Activated effector memory CD4-positive, alpha-beta T cell treated with anti-CD3 and anti-CD28 coated beads, Interleukin-2, amount 50 U/mL, for 16 hours (primary cell): ENCODE measurements at places on chromosomes 5 and 9.

DNA sequence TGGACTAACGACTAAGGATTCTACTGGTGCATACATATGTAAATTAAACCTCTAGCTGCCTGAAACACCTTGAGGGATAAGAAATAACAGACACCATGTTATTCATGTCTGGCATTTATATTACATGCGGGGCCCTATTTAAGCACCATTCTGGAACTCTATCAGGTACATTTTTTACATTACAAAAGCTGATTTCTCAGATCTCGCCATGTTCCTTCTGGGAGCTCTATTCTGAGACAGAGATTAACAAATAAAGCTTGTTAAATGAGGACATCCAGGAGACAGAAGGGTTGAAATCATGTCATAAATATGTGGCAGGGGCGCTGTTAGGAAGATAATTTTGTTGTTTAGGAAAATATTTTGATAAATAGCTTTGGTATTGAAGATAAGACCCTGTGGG is 93.4 kb upstream of the SLIT3 start:
- DNase-seq = no peak

DNA sequence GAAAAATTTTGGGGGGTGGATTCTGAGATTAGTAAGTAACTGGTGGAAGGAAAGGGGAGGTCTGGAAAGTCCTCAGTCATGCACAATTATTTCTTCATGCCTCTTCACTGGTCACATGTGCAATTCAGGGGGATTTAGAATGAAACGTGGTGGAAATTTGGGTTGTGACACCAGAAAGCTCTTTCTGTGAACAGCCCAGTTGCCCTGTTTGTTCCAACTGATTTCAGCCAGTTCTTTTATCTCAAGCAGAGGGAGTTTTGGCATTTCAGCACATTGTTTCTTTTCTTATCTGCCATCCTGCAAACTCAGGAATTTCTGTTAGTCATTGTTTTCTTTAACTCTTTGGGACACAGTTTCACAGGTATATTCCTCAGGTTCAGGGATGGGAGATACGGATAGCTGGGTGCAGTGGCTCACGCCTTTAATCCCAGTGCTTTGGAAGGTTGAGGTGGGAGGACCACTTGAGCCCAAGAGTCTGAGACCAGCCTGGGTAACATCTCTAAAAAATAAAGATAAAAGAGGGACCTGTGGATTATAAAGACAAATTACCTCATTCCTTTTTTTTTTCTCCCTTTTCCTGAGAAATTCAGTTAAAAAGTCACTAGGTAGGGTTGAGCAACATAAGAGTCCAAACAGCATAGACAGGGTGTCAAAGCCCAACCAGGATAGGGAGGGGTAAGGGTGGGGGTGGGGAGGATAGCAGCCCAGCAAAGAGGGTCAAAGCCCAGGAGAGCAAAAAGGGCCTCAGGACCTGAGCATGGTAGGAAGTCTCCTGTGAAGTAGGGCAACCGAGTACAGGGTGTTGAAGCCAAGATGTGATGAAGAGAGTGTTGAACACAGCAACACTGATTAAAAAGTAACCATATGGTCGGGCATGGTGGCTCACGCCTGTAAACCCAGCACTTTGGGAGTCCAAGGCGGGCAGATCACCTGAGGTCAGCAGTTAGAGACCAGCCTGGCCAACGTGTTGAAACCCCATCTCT is 5.4 kb upstream of the B4GALT1 start:
- DNase-seq = no peak

DNA sequence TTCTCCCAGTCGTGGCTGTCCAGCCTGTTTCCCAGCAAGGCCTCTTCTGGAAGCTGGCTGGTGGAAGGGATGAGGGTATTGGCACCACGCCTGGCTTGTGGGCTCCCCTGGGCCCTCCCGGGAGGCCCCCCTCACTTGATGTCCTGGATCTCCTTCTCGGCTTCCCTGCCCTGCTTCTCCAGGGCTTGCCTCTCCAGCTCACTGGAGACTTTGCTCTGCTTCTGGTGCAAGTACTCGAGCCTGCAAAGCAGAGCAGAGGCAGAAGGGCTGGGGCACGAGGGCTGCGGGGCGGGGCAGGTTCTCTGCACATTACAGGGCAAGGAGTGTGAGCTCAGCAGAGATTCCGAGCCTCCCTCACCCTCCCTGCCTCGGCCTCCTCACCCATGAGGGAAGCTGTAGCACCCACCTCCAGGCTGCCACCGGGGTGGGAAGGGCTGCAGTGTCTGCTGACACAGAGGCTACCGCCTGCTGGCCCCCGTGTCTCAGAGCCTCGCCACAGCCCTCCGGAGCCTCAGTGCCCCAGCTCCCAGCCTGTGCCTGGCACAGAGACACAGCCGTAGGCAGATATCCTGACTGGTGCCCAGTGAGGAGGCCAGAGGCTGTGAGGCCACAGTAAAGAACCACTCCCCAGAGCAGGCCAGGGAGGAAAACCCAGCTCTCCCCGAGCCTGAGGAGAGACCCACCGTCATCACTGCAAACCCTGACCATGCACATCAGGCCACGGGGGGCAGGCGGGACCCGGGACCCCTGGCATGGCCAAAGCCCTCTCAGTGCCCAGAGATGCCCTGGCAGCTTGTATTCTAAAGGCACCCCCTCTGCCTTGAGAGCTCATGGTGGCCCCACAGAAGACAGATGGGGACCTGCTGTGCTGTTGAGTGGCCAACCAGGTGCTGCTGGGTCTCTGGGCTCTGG is 7.2 kb downstream of the SNAPC4 start:
- DNase-seq = no peak

DNA sequence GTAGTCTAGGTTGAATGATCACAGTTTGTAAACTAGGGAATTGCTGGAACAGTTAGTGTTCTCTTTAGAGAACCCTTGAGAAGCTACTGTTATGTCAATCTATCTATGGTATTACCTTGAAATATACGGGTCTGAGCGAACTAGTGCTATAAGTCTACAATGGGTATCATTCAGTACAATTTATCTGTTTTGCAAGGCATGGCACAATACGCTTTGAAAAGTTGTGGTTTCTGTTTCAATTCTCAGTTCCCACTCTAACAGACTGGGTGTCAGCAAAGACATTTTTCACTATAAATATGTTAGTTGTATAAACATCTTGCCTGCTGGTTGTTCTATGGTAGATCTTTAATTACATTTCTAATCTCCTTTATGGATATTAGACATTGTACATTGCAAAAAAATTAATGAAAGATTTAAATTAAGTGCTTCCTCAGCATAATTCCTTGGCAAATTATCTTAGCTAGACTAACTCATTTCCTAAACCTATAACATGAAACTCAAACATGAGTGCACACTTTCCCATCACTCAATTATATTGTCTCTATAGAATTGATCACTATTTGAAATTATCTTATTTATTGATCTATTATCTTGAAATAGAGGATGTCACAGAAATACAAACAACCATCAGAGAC is 24.9 kb upstream of the SLCO6A1 start:
- no peak for DNase-seq

GRCh38 chr9:81002242-81002641 is 687.1 kb downstream of the TLE1 start:
- no peak for DNase-seq

GRCh38 chr5:156755421-156756087 is 94.5 kb upstream of the PPP1R2B start:
- DNase-seq = no peak

GRCh38 chr9:32863291-32863690 is 80.0 kb downstream of the TMEM215 start:
- DNase-seq = no peak

DNA sequence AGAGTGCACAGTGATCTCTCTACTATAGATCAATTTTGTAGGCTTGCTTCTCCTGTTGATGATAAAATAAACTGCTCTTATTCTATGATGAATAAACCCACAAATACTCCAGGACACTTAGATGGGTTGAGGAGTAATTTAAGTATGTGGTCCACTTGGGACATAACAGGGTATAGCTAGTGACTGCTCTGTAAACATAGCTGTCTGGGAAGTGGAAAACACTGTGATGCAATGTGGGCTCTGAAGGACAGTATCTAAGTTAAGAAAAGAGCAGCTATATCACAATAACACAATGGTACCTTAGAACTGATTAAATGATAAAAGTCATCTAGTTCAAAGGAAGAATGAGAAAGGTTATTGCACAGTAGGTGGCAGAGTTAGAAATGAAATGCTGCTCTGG is 294.3 kb upstream of the HAPLN1 start:
- DNase-seq = no peak

DNA sequence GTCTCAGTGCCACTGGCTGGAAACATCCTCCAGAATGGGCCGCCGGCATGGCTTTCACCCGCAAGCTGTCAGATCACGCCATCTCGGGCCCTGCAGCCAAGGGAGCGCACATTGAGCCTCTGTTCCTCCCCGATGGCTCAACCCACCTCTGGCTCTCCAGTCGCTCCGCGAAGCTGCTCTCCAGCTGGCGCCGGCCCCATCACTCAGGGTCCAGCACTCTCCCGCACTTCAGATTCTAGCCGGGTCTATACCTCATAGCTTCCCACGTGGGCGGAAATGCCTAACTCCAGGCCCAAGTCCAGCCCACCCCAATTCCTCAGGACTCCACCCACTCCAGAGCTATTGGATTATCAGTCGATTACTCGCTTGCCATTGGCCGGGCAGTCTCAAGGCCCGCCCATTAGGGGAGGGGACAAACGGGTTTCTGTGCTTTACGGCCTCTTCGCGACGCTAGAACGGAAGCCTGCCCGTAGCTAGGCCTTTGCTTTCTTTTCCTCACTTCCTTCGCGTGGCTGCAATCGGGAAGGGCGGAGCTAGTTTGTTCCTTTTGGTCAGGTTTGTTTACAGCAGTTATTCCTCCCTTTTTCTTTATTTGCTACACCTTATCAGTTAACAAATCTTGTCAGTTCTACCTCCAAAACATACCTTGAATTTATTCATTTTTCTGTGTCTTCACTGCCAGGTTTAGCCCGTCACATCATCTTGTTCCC is at the start of gene NOL6:
Gene NOL6 (minus strand): TSS at position 282 of the 710 bp plus-strand sequence. CDS start 82 bp downstream, at position 200.
- DNase-seq = peak; percentile 99

DNA sequence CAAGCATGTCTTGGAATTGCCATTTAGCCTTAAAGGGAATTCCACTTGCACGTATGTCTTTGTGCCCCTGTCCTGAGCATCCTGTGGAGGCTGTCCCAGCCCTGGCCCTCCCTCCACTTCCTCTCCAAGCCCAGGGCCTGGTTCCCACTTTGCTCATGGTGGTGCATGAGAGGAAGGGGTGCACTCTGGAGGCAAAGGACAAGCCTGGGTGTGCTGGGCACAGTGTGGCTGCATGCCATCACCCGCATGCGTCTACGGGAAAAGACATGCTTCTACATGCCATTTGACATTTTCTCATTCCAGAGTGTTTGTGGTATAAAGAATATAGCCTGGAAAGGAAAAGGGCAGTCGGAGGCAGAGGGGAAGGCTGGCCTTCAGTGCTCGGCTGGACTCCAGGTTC is 7.2 kb upstream of the IRX2 start:
- no peak for DNase-seq

DNA sequence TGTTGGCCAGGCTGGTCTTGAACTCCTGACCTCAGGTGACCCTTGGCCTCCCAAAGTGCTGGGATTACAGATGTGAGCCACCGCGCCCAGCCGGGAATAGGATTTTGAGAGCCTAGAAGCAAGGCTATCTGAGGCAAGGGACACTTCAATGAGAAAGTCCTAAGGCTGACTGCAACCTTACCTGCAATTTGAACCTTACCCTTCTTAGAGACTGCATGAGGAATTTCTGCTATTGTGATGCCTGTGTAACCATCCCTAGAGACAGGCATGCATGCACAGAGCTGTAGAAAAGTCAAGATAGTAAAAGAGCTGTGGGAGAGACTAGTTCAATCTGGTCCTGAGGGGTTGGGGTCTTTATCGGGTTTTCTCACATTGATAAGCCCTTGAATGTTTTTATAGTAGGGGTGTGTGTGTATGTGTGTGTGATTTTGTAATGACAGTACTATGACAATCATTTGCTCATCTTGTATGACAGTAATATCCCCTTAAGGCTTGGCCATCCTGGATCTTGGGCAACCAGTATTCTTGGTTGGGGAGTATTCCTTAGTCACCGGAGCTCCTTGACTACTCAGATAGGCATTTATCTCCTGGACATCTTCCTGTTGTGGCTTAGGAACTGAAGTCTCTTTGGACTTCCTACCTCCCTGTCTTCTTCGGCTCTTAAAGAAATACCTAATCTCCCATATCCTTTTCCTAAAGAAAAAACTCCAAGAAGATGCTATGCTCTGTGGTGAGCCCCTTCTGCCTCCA is 11.2 kb downstream of the DNAJB5 start:
- no peak for DNase-seq

DNA sequence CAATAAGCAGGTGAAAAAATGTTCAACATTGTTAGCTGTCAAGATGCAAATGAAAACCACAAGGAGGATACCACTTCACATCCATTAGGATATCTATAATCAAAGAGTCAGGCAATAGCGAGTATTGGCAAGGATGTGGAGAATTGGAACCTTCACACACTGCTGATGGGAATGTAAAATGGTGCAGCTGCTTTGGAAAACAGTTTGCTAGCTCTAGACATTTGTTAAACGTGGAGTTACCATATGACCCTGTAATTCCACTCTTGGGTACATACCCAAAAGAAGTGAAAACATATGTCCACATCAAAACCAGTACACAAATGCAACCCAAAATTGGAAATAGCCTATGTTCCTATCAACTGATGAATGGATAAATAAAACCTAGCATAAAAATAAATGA is 37.4 kb downstream of the SCAMP1 start:
- DNase-seq = no peak

GRCh38 chr5:16457451-16457850 is 8.1 kb downstream of the ZNF622 start:
- no peak for DNase-seq

- DNase-seq = no peak
Observed at GRCh38 chr5:127066721-127067120, 6.6 kb downstream of the C5orf63 start.

DNA sequence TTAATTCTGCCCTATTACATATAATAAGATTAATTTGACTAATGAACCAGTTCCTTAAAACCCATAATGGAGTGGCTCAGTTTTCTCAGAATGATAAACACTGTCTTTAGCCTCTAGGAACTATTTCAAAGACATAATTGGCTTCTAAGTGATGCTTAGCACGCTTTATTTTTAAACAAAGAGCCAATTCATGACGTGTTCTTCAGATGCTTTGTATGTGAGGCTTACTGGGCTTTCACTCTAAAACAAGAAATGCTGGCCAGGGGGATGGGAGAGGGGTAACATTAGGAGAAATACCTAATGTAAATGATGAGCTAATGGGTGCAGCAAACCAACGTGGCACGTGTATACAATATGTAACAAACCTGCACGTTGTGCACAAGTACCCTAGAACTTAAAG is 7.6 kb upstream of the SFXN1 start:
- DNase-seq = no peak
